ENCODE measurements at places on chromosomes 2 and 18.
A peak's percentile ranks its signal among the peaks of the same experiment; 100 is the strongest.

DNA sequence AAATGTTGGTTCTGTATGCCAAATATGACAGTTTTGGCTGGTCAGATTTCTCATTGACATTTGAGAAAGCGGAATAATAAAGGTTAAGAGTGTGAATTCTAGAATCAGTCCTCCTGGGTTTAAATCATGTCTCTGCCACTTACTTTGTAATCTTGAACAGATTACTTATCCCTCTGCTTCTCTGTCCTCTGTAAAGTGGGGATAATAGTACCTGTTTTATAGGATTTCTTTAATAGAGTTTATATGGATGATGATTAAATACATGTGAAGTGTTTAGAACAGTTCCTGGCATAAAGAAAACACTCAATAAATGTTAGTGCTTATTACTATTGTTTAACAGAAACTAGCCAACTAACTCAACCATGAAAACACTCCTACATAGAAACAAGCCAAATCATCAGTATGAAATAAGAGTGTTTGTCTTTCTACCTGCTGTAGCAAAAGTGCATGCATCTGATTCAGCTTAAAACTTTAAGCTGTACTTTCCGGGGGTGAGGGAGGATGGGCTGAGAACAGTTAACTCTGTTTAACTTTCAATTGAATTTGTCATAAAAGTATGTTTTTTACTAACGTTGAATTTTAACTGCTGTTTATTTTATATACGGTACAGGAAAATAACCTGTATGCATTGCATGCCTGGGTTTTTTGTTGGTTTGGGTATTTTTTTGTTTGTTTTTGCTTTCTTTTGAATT lies 6.8 kb downstream of the HTR2B start:
- no peak for DNase-seq

- DNase-seq: no peak
These were observed 62.1 kb upstream of the DOCK10 start for GRCh38 chr2:225104321-225104720.

GRCh38 chr2:154688373-154688772 lies 10.1 kb upstream of the KCNJ3 start:
- no peak for DNase-seq

DNA sequence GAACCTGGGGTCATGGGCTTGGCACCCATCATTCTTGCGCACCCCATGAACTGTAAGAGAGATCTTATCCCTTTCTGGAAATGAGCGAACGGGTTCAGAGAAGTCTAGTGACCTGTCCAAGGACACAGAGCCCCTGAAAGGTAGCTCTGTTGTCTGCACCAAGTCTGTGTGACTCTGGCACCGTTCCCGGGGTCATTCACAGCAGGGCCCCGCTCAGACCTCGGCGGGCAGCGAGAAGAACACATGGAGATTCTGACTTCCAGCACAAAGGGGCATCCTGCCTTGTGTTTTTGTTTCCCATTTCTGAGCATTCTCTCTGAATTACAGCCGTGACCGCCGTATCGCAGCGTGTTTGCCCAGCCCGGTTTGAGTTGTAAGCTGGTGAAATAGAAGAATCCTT lies 231.7 kb downstream of the KLHL29 start:
- no peak for DNase-seq

GRCh38 chr2:65294701-65295100 lies 67.1 kb downstream of the ACTR2 start:
- DNase-seq: no peak

- no peak for DNase-seq
These were observed 163.0 kb downstream of the FAM210A start for GRCh38 chr18:13563390-13563805.

GRCh38 chr2:182914852-182915251 lies 48.4 kb upstream of the FRZB start:
- DNase-seq: no peak

DNA sequence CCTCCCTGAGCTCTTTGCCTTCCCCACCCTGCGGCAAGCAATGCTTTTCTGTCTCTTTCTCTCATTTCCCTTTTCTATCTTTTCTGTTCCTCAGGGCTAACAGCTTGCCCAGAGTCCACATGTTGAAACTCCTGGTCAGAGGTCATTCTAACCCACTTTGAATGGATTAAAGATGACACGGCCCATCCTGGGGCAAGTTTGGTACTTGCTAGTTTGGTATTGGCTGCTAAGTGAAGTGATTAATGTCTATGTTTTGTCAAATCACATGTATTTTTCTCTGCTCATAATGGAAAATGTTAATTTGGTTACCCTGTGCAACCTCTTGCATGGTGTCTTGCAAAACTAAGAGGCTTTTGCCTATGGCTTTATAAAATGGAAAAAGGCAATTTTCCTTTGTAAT lies 960.2 kb downstream of the CNTNAP5 start:
- no peak for DNase-seq

DNA sequence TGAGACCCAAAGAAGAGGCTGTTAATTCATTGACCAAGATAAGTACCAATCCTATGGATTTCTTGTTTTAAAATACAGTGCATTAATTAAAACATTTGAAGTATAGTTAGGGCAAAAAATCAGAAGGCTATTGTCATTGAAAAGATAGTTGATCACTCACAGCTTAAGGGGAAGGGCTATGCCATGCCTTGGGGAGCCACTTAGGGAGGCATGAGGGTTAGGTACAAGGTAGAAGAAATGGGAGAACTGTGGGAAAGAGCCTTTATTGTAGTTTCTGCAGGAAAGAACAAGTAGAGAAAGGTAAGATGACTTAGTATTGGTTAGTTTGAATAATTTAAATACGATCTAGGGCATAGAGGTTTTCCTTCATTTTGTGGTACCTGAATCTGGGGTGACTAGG lies 1285.5 kb upstream of the TMEFF2 start:
- no peak for DNase-seq

GRCh38 chr2:113977660-113978523 lies 88.0 kb downstream of the ACTR3 start:
- no peak for DNase-seq

GRCh38 chr2:30225131-30225762 lies 6.1 kb upstream of the LBH start:
- DNase-seq: no peak

DNA sequence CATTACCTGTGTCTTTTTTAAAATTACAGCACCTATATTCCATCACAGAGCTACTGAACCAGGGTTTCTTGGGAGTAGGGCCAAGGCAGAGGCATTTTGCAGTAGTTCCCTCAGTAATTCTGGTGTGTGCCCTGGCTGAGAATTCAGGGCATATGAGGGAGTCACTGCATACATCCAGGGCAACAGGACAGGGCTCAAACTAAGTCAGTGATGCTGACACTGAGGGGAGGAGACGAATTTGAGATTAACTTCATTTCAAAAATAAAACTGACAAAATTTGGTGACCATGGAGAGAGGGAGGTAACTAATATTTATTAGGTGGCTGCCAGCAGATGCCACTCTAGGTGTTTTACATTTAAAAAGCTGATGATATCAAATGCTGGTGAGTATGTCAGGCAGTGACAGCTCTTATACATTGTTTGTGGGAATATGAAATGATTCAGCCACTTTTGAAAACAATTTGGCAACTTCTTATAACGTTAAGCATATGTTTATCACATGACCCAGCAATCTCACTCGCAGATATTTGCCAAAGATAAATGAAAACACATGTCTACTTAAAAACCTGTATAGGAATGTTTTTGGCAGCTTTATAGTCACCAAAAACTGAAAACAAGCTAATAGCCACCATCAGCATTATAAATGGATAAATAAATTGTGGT lies 20.3 kb downstream of the STRADB start:
- DNase-seq: no peak

- DNase-seq: no peak
These were observed 148.6 kb downstream of the MAIP1 start for GRCh38 chr2:200104015-200104414.

DNA sequence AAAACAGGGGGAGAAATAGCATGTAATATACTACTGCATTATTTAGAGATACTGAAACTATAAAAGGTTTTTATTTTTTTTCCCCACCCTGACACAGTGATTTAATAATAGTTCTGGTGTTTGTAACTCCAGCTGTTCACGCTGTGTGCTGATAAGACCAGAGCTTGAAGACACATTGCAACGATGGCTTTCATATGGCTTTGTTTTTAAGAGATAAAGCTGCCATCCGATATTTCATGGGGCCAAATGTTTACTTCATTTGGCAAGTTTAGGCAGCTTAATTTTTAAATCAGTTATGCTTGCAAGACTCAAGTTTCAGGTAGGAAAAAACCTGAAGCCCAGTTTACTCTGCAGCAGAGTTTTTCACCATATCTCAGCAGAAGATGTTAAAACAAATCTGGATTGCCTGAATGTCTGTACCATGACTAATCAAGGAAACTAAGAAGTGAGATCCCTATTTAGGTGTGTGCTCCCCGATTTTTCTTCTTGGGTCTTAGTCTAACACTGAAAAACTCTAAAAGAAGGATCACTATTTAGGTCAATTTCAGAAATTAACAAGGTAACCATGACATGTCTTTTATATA lies 508.6 kb downstream of the PARD3B start:
- no peak for DNase-seq

DNA sequence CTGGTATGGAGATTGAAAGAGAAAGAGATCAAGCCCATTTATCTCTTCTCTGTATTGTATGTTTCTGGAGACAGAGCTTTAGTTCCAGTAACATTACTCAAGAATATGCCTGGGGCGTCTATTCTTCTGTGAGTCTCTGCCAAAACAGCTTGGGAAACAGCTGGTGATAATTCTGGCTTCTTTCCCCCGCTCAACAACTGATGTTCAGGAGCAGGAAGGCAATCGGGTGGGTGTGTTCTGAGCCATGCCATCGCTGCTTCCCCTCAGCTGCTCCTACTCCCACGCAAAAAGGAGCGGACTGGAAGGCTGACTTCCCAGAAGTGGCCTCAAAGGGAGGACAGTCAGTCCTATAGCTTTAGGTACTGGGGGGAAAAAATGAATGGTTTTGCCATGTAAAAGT lies 695.1 kb downstream of the PLCL1 start:
- no peak for DNase-seq

- no peak for DNase-seq
These were observed 10.6 kb downstream of the SCG2 start for GRCh38 chr2:223591596-223591995.

- DNase-seq: no peak
These were observed 604.3 kb upstream of the CDH7 start for GRCh38 chr18:65146482-65147021.

DNA sequence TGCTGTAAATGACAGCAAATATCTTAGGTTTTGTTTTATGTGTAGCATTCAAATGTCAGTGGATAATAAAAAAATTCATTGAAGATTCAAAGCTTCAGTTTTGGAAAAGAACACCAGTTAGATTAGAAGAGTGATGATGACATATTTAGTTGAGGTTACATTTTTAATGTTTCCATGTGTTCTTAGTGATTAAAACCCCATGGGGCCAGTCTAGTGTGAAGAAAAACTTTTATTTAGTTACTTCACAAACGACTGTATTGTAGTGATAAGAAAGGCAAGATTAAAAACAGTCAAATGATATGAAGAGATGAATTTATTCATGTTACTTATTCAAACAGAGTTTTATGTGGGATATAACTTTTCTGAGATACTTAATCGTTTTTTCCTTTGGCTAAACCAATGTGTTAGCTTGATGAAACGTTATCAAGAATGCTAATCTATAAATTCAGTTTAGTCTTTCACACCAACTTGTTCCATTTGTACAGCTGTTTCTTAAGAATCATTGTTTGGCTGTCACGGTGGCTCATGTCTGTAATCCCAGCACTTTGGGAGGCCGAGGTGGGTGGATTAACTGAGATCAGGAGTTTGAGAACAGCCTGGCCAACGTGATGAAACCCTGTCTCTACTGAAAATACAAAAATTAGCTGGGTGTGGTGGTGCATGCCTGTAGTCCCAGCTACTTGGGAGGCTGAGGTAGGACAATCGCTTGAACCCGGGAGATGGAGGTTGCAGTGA lies 11.6 kb downstream of the BMPR2 start:
- DNase-seq: no peak

DNA sequence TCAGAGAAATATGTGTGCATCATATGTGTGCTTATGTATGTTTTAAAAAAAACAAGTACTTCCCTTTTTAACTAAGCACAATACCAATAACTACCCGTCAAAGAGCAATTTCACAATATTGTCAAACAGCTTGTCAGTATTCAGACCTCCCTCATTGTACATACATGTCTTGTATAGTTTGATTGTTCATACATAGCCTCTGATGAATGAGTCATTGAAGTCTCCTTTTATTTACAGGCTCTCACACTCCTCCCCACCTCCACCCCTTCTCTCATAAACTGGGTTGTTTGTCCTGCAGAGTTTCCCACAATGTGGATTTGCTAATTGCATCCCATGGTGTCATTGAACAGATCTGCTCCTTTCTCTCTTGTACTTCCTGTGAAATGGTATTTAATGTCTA lies 132.8 kb upstream of the L3MBTL4 start:
- no peak for DNase-seq

GRCh38 chr2:28751956-28752630 lies 463 bp downstream of the PPP1CB start:
- DNase-seq: peak; percentile 3

- DNase-seq: no peak
These were observed 360.6 kb upstream of the SLC14A2 start for GRCh38 chr18:45254709-45255082.

- no peak for DNase-seq
These were observed 210.2 kb downstream of the NCK2 start for GRCh38 chr2:105954891-105955290.

DNA sequence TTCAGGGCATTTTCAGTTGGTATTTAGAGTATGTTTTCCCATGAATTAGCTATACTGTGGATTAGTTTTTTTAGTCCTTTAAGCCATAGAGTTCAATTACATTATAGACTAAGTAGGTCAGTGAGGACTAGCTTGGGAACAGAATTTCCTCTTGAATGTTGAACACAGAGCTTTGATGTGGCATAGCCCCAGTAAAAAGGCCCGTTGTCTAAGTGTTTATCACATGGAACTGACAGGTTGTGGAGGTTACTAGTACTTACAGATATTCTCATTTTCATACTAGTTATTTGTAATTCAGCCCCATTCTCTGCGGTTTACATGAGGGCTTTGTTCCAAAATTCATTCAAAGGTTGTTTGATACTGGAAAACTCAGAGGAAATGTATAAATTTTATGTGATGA lies 6.2 kb downstream of the INSIG2 start:
- DNase-seq: no peak

DNA sequence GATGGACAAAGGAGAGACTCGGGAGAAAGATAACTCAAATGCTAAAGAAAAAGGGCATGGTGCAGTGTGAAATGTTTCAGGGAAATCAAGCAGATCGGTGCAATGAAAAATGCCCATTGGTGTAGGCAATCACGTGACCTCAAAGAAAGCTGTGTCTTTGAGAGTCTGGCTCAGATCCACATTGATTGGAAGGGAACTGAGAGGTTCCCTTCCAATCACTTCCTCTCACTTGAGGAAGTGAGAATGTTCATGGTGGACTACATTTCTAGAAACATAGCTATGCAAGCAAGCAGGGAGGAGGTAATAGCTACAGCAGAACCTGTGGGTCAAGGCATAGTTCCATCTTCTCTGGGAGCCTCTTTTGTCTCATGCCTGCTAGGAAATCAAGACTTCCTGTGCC lies 187.4 kb downstream of the LPIN1 start:
- no peak for DNase-seq

- no peak for DNase-seq
These were observed 286.4 kb downstream of the TXNL1 start for GRCh38 chr18:56351911-56352500.

- no peak for DNase-seq
These were observed 31.4 kb downstream of the POLR1A start for GRCh38 chr2:86074256-86074655.

Measured in activated CD8-positive, alpha-beta memory T cell treated with anti-CD3 and anti-CD28 coated beads for 1 hour (primary cell).